GM23248 (cell line): ENCODE measurements at places on chromosomes 4 and X. TPM values are rescaled to one million over a fixed set of nuclear protein-coding genes. Genes with fewer than 3 reads are reported as not detected.

DNA sequence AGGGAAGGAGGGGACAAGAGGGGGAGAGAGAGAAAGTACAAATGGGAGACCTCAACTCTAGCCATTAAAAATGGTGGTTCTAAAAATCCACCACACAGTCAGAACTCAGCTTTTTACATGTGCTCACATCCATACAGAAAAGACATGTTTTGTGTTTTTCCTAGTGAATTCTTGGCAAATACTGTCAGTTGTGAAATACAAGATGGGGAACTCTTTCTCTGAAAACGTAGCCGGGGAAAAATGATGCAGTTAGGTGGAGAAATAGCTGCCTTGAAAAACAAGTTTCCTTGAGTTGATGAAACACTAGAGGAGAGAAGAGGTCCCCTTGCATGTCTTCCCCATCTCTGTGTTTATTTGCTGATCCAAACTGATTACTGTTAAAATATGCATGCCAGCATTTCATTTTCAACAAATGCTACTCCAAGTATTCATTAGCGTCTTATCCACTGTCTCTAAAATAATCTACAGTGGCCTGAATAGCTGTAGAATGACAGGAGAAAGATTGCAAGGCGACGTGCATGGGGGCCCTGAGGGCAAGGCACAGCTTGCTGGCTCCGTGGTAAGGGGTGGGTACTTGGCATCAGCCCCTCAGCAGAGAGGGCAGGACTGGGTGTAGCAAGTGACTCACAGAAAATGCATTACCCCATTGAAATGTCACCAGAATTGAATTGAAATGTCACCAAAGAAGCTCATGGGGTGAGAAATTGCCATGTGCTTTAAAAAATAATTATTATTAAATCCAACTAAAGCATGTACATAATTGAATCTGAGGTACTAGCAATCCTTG lies 48.1 kb upstream of the TBL1X start:
- DNase-seq: peak; percentile 61

Gene LNX1
- 9.4 and 10.9 TPM in 2 replicates for total RNA-seq

Gene STBD1
- 6.7 and 10.6 TPM in 2 replicates for total RNA-seq

DNA sequence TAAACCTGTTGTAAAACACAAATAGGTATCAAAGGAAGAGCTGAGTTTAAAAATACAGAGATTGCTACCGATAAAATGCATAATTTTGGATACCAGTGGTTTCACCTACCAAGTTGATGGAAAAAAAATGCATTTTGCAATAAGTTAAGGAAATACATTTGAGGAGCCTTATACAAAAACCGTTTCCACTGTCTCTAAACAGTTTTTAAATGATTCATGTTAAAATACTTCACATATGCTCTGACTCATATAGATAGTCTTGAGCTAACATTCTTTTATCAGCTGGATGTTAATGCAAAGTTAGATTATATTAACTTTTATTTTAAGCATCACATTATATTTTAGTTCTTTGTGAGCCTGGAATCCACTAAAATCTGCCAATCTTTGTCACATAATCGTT lies 50.6 kb upstream of the ANKRD17 start:
- DNase-seq: peak; percentile 74

Gene DMD
- total RNA-seq: 1.5 and 3.5 TPM in 2 replicates

DNA sequence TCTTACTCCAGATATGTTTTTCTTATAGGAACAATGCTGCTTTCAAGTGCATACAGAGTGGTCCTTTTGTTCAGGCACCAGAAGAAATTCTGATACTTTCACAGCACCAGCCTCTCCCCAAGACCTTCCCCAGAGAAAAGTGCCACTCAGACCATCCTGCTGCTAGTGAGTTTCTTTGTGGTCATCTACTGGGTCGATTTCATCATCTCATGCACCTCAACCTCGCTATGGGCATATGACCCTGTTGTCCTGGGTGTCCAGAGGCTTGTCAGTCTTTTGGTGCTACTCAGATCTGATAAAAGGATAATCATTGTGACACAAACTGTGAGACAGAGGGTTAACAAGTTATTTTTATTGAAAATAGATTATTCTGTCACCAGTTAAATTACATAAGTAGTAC lies 39.5 kb downstream of the WDR13 start:
- DNase-seq: no peak

GRCh38 chr4:48109413-48110263 lies 24.4 kb downstream of the TXK start:
- peak; percentile 58 for DNase-seq
